ENCODE measurements at places on chromosomes 11 and 22.

GRCh38 chr11:6705905-6706535 is 22.9 kb upstream of the MRPL17 start:
- DNase-seq = peak; percentile 19

DNA sequence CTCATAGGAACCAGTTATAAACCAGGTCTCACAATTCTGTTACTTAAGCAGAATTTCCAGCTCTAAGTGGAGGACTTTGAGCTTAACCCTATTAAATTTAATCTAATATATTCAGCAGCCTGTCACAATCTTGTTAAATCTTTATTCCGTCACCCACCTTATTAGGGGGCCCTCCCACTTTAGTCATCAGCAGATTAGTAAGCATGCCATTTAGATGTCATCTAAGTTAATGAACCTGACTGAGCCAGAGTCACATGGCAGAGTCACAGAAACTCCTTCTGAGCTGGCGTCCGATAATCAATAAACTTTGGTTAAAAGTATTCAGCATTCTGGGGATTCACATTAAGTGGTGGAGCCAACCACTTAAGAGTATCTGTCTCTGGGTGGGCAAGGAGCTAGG is 35.1 kb downstream of the TTC12 start:
- DNase-seq = no peak

DNA sequence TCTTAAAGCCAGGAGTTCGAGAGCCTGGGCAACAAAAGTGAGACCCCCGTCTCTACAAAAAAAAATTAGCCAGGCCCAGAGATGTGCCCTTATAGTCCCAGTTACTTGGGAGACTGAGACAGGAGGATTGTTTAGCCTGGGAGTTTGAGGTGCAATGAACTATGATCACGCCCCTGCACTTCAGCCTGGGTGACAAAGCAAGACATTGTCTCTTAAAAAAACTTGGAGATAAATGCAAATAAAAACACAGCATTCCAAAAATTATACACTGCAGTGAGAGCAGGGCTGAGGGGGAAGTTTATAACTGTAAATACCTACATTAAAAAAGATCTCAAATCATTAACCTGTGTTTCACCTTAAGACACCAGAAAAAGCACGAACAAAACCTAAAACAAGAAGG is 22.1 kb downstream of the AP2A2 start:
- DNase-seq = no peak

GRCh38 chr22:24171822-24172221 is 9.5 kb upstream of the SUSD2 start:
- DNase-seq = no peak

DNA sequence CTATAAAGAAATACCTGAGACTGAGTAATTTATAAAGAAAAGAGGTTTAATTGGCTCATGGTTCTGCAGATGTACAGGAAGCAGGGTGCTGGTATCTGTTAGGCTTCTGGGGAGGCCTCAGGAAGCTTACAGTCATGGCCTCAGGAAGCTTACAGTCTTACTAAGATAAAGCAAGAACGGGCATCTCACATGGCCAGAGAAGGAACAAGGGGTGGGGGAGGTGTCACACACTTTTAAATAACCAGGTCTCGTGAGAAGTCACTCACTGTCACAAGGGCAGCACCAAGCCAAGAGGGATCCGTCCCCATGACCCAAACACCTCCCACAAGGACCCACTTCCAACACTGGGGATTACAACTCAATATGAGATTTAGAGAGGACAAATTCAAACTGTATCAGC is 192.8 kb upstream of the B3GAT1 start:
- no peak for DNase-seq

GRCh38 chr22:44439356-44440223 is 58.4 kb downstream of the RTL6 start:
- no peak for DNase-seq

GRCh38 chr11:4125141-4125540 is 30.5 kb downstream of the RRM1 start:
- no peak for DNase-seq

DNA sequence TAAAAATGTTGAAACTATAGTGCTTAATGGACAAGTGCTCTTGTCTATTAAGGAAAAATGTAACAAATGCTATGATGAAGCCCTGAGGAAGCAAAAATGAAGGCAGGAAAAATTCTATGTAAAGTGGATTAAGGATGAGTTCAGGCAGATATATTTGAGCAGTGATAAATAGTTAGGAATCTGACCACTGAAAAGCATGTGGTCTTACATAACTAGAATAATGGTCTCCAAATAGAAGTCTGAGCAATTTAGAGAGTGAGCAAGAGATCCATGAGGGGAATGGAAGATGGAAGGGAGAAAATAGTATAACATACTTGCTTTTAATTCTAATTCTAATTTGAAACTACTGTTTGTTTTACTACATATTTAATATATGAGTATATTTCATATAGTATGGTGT is 510.6 kb upstream of the ARHGAP42 start:
- DNase-seq = no peak

DNA sequence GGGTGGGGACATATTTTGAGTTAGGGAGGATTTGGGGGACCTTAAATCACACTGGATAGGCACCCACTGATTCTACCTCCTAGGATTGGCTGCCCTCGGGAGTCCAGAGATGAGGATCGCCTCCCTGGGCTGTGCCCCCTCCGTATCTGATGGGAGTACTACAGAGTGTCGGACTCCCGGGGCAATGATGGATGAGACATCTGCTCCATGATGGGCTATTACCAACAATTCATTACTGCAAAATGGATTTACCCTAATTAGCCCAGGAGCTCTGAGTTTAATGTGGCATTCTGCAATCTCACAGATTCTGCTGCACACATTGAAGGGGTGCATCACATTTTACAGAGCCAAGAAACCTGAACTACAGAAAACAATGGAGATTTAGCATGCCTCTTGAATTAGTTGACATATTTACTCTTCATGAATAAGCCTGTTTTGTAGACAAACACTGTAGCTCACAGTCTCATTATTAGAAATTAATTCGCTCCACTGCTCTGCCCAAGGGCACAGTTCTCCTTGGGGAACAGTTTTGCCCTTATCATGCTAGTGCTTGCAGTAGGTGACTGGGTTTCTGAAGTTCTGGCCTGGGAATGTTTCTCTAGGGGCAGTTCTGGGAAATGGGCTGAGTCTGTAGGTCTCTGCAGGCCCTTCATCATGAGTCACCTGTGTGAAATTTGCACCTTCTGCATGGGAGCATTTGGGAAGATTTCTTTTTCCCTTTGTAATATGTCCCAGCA is 217.1 kb upstream of the PLET1 start:
- DNase-seq = no peak

DNA sequence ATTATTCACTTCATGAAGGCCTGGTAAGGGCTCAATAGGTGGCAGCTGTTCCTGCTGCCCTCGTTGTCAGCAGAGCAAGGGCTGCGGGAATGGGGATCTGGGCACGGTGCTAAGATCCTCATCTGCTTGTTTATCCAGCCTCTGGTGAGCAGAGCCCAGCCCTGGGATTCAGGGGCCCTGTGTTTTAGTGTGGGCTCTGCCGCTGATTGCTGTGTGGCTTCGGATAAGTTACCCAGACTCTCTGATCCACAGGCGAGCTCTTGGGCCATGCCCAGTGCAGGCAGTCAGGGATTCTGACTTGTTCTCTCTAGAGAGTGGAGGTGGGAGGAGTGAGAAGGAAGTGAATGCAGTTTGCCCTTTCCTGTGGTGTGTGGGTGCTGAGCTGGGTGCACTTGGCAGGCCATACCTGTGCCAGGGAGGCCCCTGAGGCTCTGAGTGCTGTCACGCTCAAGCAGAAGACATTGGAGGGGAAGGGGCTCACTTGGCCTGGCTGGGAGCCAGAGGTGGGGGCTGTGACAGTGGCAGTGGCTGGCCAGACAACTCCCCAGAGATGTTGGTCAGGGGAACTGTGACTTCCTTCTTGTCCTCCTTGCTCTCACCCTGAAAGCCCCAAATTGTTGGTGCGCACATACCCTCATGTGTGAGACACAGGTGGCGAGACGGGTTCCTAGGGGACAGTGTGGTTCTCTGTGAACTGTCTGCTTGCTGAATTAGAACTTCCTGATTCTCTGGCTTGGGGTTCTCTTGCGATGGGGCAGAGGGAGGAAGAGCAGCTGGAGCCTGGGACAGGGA is 43.7 kb downstream of the CD82 start:
- no peak for DNase-seq

DNA sequence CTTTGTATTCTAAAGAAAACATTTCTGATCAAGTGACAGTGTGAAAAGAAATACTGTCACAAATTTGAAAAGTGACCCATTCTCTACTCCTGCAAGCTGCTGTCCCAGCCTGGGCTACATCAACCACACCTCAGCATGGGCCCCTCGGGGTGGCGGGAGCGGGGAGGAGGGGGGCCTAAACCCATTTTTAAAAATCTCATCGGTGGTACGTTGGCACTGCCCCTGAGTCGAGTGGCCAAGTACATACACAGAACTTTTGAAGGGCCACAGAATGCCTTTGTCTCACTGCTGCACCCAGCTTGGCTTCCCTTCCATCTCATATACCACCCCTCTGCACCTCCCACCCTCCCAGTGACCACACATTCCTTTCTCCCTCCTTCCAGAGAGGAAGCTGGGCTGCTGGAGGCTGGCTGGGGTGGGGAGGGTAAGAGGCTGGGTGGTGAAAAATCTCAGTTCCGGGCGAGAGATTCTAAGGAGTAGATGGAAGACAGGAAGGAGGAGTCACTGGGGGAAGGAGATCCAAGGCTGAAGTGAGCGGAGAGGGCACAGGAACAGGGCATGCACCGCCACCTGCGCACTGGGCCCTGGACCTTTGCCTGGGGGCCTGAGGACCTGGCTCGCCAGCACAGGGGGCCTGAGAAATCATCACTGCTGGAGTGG is 21.1 kb downstream of the FXYD6 start:
- DNase-seq = no peak

GRCh38 chr11:35179466-35180135 is 40.6 kb downstream of the CD44 start:
- DNase-seq = no peak

DNA sequence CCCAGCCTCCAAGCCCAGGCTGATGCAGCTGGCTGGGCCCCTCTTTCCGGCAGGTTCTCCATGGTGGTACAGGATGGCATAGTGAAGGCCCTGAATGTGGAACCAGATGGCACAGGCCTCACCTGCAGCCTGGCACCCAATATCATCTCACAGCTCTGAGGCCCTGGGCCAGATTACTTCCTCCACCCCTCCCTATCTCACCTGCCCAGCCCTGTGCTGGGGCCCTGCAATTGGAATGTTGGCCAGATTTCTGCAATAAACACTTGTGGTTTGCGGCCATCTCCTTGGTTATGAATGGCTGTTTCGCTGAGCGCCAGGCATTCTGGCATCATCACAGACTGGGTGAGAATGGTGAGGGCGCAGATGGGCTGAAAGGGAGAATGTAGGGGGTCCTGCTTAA is 3.6 kb downstream of the PRDX5 start:
- no peak for DNase-seq

GRCh38 chr11:130518164-130518680 is 69.8 kb downstream of the ADAMTS15 start:
- DNase-seq = no peak

GRCh38 chr22:40348025-40348658 is 1.8 kb downstream of the ADSL start:
- no peak for DNase-seq

DNA sequence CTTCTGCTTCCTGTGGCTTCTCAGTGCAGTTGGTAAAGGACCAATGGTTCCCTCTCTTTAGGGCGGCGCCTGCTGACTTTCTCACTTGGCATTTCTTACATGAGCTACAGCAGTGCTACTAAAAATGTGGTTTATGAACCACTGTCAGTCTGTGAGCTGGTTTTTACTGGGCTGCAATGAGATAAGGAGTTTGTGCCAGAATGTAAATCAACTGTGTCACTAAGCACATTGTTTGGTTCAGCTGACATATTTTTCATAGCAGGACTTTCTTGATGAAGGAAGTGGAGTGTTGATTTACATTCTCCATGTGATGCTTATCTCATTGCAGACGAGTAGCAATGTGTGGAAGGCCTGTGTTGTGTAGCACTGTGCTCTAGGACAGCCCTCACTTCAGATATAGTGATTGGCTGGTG is 463.3 kb downstream of the SOX6 start:
- DNase-seq = no peak

DNA sequence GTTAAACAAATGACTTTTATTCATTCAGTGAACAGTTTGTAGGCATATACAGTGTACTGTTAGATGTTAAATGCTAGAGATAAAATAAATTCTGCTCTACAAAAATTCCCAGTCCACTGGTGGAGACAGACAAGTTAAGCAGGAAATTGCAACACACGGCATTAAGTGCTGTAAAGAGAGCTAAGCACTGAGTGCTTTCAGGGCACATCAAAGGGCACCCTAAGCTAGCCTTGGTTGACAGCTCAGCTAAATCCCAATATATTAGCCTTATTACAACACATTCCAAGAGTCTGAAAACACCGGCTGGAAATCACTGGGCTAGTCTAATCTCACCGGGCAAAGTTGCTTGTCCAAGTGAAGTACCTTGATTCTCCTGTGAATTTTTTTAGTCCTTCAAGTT is 55.1 kb downstream of the NOX4 start:
- DNase-seq = no peak

DNA sequence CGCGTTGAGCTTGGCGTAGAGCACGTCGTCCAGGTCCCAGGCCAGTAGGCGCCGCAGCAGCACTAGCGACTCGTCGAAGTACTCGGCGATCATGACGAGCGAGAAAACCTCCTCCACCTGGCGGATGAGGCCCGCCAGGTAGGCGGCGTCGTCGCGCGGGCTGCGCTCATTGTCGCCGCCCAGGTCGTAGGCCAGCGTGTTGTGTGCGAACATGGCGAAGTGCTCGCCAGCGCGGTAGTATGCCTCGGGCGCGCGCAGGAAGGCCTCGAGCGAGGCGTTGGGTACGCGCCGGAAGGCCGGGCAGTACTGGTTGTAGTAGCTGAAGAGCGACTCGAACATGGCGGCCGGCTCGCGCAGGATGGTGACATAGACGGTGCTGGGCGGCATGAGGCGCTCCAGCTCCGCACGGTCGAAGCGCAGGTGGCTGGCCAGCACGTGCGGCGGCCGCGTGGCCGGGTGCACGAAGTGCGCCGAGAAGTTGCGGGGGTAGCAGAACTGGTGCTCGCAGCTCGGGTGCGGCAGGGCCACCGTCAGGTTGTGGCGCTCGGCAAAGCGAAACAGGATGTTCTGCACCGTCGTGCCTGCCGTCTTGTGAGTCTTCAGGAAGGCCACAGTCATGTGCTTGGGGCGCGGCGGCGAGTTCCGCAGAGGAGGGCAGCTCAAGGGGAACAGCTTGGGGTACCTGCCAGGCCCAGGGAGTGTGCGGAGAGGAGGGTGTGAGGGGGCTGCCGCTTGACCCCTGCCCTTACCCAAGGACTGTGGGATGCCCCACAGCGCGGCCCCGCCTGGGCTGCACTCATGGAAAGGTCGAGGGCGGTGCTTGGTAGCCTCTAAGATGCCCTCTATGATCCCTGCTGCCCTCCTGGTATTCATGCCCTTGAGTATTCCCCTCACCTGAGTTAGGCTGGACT is 5.7 kb downstream of the GAL3ST3 start:
- DNase-seq = no peak

DNA sequence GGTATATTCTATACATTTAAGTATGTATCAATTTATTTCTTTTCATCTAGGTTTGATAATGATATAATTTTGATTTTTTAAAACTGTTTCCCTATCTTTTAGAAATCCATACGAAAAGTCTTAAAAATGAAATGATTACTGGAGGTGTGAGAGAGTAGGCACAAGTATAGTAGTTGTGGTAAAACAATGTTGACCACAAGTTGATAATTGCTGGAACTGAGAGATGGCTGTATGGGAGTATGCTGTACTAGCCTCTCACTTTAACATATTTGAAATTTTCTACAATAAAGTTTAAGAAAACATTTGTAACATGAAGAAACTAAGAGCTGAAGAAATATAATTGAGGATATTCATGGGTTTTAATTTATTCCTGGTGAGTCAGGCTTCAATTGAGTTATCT is 30.0 kb downstream of the FSHB start:
- no peak for DNase-seq

- no peak for DNase-seq
Observed at GRCh38 chr11:57544566-57544965, 7.2 kb downstream of the SMTNL1 start.
